Pulmonary artery endothelial cell (primary cell): ENCODE measurements at places on chromosomes 4 and X.

- DNase-seq: no peak
Observed at GRCh38 chr4:157223456-157223855, 2.9 kb downstream of the GRIA2 start.

DNA sequence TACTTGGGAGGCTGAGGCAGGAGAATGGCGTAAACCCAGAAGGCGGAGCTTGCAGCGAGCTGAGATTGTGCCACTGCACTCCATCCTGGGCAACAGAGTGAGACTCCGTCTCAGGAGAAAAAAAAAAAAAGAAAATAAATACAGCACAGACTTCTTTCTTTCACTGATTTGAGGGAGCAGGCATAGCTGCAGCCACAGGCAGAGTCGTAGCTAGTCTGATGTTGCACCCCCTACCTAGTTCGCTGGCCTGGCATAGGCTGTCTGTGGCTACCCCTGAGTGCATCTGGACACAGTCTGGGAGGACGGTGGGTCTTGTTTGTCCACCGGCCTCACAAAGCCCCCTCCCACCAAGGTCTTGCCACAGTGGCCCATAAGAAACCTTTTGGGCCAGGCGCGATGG is 21.4 kb downstream of the IL3RA start:
- DNase-seq: no peak

- DNase-seq: no peak
Observed at GRCh38 chrX:110114260-110114776, 111.4 kb downstream of the TMEM164 start.

GRCh38 chr4:110622841-110623717 is at the start of gene PITX2:
Gene PITX2, minus strand, starts transcription at chr4:110623077. Its CDS starts 617 bp downstream, at chr4:110622460.
- DNase-seq: peak; percentile 71
